Choroid plexus epithelial cell (primary cell): ENCODE measurements at places on chromosomes 1 and 21.

- peak; percentile 65 for DNase-seq
Measured at GRCh38 chr1:227317523-227318015, 723 bp downstream of the CDC42BPA start.

DNA sequence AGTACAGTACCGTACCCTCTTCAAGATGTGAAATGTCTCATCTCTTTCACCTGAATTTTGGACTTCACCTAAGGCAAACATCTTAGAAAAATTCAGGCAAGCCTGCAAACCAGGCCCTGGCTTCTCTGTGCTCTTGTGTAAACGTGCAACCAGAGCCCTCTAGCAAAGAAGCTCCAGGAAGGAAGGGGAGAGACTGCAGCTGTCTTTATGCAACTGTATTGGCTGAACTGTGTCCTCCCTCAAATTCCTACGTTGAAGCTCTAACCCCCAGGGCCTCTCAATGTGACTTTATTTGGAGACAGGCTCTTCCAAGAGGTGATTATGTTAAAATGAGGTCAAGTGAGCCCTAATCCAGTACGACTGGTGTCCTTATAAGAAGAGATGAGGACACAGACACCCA is 60.3 kb downstream of the SLC45A1 start:
- peak; percentile 75 for DNase-seq

GRCh38 chr1:112866151-112866550 is 89.8 kb downstream of the SLC16A1 start:
- peak; percentile 85 for DNase-seq

- peak; percentile 58 for DNase-seq
Measured at GRCh38 chr1:233269656-233270055, 25.9 kb downstream of the PCNX2 start.

DNA sequence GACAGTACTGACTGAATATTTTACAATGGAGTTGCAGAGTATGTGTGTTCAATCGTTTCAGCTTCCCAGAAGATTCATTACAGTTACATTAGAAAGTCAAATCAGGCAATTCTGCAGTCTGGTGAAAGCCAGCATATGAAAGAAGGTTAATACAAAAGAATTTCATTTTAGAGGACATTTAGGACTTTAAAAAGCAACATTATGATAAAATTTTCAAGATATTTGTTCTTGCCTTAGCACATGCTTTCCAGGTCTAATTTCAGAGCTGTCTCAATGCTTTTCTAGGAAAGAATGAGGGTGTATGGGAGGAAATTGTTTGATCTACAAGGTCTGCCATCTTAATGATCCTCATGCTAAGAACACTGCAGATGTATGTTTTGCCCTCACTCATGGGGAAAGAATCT is 63.2 kb downstream of the RERE start:
- no peak for DNase-seq

DNA sequence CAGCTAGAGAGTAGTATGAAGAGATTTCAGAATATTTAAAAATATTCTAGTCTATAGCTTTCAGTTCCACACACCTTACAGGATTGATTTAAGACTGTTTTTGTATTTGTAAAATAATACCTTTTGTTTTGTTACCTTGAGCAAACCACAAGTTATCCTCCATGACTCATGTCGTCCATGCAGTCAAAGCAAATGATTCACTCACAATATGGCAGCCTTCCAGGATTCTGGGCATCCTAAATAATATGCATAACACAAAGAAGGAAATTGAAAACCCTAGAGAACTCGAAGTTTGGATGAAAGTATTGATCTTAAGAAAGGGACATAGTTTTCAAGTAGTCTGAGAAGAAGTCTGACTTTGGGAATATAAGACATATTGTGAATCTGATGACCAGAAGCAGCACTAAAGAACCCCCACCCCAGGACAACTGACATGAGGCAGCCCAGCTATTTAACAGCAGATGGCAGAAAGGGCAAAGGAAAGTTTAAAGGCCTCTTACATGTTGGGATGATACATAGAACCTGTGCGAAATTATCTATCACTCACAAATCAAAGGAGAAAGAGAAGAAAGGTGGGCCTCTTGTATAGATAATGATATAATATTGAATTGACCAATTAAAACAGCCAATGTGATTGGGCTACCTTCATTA is 857.9 kb downstream of the BRINP3 start:
- peak; percentile 91 for DNase-seq

GRCh38 chr1:162206749-162207635 is 137.5 kb downstream of the NOS1AP start:
- no peak for DNase-seq

DNA sequence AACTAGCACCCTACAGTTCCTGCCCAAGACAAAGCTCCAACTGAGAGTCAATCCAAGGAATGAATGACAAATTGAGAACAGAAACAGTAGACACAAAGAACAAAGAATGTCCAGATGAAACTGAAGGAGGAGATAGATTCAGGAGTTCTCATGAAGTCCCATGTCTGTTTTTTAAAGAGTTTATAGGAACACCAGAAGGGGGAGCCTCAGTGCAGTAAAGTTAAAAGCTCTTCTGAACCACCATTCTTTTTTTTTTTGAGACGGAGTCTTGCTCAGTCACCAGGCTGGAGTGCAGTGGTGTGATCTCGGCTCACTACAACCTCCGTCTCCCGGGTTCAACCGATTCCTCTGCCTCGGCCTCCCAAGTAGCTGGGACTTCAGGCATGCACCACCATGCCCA is 323.6 kb downstream of the MRPL39 start:
- DNase-seq, result peak; percentile 77

- DNase-seq, result peak; percentile 43
Measured at GRCh38 chr1:111628153-111628552, 8.6 kb downstream of the RAP1A start.

- DNase-seq, result no peak
Measured at GRCh38 chr1:152061952-152062351, 25.1 kb upstream of the S100A11 start.

DNA sequence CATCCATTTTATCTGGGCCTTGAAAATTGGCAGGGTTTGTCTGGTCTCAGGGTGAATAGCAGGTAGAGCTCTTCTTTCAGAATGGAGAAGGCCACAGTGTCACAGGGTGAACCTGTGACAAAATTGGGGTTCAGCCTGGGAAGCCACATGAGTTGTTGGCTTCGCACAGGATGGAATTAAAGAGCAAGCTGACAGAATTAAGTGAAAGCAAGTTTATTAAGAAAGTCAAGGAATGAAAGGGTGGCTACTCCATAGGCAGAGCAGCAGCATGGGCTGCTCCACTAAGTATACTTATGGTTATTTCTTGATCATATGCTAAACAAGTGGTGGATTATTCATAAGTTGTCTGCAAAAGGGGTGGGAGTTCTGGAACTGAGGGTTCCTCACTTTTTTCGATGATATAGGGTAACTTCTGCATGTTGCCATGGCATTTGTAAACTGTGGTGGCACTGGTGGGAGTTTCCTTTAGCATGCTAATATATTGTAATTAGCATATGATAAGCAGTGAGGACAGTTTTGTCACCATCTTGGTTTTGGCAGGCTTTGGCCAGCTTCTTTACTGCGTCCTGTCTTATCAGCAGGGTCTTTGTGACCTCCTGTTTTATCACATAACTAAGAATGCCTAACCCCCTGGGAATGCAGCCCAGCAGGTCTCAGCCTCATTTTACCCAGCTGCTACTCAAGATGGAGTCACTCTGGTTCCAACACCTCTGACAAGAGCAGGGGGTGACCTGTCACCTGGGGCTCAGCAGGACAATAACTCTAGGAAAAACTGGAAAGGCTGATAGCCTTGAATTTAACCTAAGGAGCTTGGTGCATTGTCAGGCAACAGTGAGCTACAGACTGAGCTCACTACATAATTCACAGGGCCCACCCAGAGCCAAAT is 5.1 kb downstream of the IFNAR2 start:
- DNase-seq, result no peak

DNA sequence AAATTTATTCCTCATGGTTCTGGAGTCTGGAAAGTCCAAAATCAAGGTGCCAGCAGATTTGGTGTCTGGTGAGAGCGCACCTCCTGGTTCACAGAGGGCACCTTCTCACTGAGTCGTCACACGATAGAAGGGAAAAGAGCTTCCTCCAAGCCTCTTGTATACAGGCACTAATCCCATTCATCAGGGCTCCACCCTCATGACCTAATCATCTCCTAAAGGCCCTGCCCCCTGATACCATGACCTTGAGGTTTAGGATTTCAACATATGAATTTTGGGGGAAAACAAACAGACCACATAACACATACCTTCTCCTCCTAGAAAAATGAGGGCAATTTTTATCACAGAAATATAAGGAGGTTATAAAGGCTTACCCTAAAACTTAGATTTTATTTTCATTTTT is 88.0 kb upstream of the NFIA start:
- no peak for DNase-seq

- no peak for DNase-seq
Measured at GRCh38 chr1:25019337-25020172, 89.5 kb upstream of the RUNX3 start.

DNA sequence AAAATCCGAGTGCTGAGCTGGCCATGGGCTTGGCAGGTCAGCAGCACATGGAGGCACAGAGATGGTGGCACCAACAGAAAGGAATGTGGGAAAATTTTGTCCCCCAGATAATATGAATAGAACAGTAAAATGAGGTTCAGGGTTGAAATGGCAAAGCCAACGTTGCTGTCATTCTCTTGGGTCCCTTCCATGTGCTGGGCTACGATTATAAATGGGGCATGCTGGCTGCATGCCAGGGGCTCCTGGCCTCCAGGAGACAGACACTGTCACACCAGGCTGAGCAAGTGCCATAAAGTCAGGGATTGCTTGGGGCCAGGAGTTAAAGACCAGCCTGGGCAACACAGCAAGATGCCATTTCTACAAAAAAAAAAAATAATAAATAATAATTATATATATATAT is 77.1 kb downstream of the TOMM20 start:
- no peak for DNase-seq

- DNase-seq, result no peak
Measured at GRCh38 chr1:2350501-2350900, 40.9 kb downstream of the MORN1 start.

GRCh38 chr1:172135076-172135672 is 285.3 kb upstream of the C1orf105 start:
- peak; percentile 30 for DNase-seq

- DNase-seq, result no peak
Measured at GRCh38 chr1:203283597-203283996, 21.7 kb upstream of the BTG2 start.

DNA sequence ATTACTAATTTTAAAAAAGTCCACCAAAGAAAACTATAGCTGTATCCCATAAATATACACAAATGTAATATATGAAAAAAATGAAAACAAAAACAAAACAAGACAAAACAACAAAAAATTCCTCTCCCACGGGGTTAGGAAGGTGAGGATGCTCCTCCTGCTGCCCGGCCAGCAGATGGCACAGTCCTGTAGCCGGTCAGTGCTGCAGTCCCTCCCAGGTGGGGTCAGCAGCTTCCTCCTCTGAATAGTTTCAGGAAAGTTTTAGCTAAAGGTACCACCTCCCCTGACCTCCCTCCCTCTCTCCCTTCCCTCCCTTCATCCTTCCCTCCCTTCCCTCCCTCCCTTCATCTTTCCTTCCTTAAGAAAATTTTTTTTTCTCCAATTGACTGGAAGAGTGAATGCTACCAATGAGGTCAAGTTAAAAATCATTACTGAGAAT is 67.8 kb upstream of the BCL10 start:
- DNase-seq, result peak; percentile 72

DNA sequence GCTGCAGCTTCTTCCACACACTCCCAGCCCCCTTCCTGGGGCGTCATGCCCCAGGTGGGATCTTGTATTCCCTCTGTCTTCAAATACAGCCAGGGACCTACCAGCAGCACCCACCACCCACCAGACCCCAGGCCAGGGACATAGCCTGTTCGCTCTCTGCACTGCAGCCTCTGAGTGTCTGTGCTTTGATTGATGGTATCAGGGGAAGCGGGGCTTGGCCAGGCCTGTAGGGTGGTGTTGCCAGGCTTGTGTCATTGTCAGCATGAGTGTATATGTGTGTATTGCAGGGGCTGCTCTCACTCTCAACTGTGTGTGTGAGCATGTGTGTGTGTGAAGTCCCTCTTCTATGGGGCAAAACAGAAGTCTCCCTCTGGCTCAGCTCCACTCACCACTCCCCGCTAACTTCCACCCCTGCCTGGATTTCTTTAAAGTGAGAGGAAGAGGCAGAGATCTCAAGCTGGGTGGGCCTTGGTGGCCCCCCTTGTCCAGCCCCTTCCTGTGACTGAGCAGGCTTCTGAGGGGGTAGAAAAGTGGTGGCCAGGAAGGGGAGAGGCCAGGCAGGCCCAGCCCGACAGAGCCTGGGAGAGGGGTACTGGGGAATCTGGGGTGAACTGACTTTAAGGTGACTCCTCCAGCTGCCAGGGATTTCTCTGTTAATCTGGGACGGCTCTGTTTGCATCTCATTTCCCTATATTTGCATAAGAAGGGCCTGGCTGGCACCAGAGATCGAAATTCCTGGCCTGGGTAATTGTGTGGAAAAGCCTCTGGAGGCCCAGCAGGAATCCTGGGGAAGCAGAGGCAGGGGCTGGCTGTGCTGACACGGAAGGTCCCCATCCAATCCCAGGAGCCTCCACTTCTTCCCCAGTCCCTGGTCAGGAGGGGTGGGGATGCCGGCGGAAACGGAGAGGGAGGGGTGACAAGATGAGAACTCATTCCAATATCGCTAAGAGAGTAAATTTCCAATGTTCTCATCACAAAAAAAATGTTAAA is 18.6 kb upstream of the ADGRB2 start:
- no peak for DNase-seq

DNA sequence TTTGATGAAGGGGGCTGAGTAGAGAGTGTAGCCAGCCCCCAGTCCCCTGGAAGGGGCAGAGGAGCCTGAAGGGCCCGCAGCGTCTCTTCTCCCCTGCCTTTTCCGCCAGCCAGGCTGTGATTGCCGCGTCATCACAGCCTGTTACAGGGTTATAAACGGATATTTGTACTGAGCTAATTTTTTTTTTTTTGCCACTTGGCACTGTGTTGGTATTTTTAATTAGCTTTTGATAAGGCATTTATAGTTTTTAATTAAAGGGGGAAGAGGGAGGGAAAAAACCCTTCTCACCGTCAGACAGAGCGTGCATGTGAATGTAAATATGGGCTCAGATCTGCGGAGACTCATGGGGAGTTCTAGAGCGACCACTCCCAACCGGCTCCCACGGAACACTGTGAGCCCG is 97.7 kb upstream of the ACTL8 start:
- no peak for DNase-seq

GRCh38 chr1:6634371-6635052 is 9.8 kb downstream of the THAP3 start:
- DNase-seq, result peak; percentile 51

DNA sequence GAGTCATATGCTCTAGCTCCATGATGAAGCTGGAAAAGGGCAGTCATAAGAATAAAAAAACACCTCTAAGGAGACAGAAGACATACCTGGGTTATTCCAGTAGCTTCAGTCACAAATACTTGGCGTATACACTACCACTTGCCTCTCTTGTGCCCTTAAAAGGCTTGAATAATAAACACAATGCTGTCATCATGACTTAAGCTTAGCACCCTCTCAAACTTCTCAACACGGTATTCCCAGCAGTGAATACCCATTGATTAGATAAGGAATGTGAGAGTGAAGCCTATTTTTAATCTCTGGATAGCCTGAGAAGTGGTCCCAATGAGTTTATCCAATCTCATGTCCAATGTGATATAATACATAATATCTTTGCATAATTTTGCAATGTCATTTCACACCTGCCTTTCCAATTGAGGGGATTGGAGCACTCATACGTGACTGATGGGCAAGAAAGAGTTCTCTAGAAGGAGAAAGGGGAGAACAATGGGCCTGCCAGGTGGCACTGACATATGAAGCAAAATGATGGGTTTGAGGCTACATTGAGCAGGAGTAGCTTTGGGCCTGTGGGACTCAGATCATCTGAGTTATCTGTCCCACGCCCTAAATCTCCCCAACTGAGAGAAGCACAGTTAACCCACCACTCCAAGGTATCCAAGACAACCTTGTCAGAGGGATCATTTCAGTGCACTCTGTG is 298.6 kb upstream of the DAB1 start:
- DNase-seq, result no peak
